K562 (cell line): ENCODE measurements at places on chromosomes 13 and 19.
A peak's percentile ranks its signal among the peaks of the same experiment; 100 is the strongest.

GRCh38 chr13:48567515-48568369, 34.9 kb upstream of the RCBTB2 start:
- no peak for DNase-seq
- H3K27me3 ChIP-seq: no peaks in the 10 kb centered on the region
- H3K36me3 ChIP-seq: no peaks in the 10 kb centered on the region
- H3K4me3 ChIP-seq: no peak overlapping the region

DNA sequence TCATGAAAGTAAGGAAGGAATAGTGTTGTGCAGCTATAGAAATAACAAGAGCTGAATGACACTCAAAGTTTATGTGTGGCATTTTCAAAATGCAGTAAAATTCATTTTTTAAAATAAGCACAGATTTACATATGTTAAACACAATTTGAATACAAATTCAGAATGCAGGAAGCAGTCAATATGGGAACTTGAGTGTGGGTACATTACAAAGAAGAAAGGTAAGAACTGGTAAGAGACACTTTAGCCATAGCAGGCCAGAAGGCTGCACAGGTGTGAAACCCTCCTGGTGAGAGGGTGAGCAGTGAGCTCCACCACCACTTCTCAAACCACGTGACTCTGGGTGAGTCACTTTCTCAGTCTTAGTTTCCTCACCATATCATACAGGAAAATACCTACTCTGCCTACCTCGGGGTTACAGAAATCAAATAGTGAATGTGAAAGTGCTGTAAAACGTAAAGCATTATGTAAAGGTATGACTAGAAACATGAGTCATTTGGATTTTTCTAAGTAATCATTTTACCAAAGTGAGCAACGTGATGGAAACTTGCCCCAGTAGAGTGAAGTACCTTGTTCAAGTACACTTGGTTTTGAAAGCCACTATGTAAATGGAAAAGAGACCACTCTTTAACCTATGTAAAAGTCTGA, 40.5 kb downstream of the USP12 start:
- H3K4me3 ChIP-seq: no peak overlapping the region
- peak; percentile 13 for DNase-seq
- no peaks in the 10 kb centered on the region for H3K27me3 ChIP-seq
- no peaks in the 10 kb centered on the region for H3K36me3 ChIP-seq

DNA sequence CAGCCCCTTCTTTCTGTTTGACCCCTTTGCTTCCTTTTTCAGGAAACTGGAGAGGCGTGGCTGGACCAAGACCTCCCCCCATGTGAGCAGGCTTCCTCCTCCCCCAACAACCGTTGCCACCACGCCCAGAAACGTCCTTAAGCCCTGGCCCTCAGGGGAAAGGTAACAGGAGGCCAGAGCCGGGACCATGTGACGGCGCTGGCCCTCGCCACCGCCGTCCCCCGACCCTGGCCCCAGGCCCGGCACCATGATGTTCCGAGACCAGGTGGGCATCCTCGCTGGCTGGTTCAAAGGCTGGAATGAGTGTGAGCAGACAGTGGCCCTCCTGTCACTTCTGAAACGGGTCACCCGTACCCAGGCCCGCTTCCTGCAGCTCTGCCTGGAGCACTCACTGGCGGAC, 14.4 kb downstream of the SAMD4B start:
- H3K36me3 ChIP-seq: peaks cover 88% of the 10 kb centered on the region
- H3K4me3 ChIP-seq: peak overlapping the region; percentile 21; the same call in 1 of the 2 replicates
- H3K4me1 ChIP-seq: peaks cover 11% of the 10 kb centered on the region
- DNase-seq: peak; percentile 83
- H3K27ac ChIP-seq: peak overlapping the region; percentile 70
- no peaks in the 10 kb centered on the region for H3K27me3 ChIP-seq

DNA sequence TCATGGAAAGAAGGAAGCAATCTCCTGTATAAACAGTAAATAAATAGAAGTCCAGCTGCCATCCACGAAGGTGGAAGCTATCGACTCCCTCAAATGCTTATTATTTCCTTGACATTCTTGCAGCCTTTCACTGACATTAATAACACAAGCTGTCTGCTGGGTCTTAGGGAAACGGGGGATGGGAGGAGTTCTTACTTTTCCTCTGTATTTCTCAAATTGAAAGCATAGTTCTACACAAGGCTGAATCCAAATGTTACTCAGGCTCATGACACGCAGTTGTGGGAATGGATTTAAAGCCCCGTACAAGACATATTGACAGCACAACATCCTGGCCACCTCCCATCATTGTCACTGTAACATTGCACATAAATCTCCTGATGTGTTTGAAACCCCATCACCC, 4.0 kb downstream of the SERPINE3 start:
- no peaks in the 10 kb centered on the region for H3K36me3 ChIP-seq
- no peaks in the 10 kb centered on the region for H3K4me1 ChIP-seq
- no peak overlapping the region for H3K4me3 ChIP-seq

- DNase-seq: no peak
- no peak overlapping the region for H3K4me3 ChIP-seq
- no peaks in the 10 kb centered on the region for H3K36me3 ChIP-seq
- no peaks in the 10 kb centered on the region for H3K4me1 ChIP-seq
- peaks cover 10% of the 10 kb centered on the region; the same call in 2 of the 3 replicates for H3K27me3 ChIP-seq
These were observed 1.5 kb downstream of the OR10H1 start for GRCh38 chr19:15813916-15814315.

DNA sequence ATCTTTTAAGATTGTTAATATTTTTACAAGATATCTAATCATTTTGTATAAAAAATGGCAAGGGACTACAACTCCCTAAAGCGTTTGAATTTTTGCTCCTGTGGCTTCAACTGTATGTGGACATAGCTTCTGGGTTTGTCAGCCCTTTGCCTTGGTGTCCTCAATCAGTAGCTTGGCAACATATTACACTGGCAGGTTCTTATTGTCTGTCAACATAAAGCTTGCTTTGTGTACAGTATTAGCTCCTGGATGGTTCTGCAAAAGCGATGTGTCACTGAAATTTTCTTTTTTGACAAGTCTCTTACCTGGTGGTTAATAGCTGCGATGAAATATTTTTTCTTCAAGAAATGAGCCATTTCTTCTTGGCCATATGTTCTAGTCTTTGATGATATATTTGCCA, 190.0 kb downstream of the HS6ST3 start:
- no peaks in the 10 kb centered on the region for H3K4me1 ChIP-seq
- no peak for DNase-seq
- no peaks in the 10 kb centered on the region for H3K36me3 ChIP-seq
- no peak overlapping the region for H3K27ac ChIP-seq
